ENCODE measurements at places on chromosomes 16 and 17. TPM values are rescaled to one million over a fixed set of nuclear protein-coding genes. Genes with fewer than 3 reads are reported as not detected.

Gene STUB1
- 152 TPM for total RNA-seq

Gene CCL1
- total RNA-seq = not detected

Gene KRTAP1-1
- not detected for total RNA-seq

Gene CHST4
- total RNA-seq = not detected

Gene CEP95
- total RNA-seq = 32.4 TPM

Gene PRAC2
- total RNA-seq = 44.1 TPM

Gene CSH1
- total RNA-seq = not detected

- no peak overlapping the region for H3K27ac ChIP-seq
- no peaks in the 10 kb centered on the region for H3K4me1 ChIP-seq
- H3K27me3 ChIP-seq = no peaks in the 10 kb centered on the region
- peak; percentile 17 for DNase-seq
- no peak overlapping the region for H3K4me3 ChIP-seq
These were observed 4.1 kb upstream of the LCAT start for GRCh38 chr16:67948015-67948414.

GRCh38 chr17:9044772-9045463 lies 23.6 kb downstream of the NTN1 start:
- no peaks in the 10 kb centered on the region for H3K4me1 ChIP-seq
- peaks cover 15% of the 10 kb centered on the region for H3K27me3 ChIP-seq
- DNase-seq = peak; percentile 8
- no peak overlapping the region for H3K4me3 ChIP-seq
- H3K36me3 ChIP-seq = no peaks in the 10 kb centered on the region

DNA sequence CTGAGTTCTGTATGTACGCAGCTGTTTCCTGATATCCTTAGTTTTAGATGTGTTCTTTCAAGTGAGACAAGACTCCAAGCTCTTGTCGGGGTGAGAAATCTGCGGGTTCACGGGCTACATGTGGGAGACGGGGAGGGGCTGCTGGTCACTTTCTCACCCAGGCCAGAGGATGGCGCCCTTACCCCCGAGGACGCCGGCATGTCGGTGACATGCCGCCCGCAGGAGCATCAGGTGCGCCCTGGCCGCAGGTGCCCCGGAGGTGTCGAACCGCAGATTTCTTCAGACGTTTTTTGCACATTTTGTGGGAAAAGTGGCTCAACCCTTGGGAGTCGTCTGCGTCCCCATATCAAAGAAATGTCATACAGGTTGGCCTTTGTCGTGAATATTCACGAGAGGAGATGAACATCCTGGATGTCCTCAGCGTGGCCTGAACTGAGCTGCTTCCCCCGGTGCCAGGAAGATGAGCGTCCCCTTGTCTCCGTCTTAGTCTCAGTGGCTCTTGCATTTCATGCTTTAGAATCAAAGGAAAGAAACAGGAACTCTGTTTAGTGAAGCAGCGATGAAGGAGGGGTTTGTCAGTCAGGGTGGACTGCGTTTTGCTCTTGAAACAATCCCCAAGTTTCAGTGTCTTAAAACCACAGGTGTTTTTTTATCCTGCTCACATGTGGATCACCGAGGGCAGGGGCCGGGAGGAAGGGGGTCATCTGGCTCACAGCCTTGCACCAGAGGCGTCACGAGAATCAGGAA lies 75.4 kb upstream of the ZNF750 start:
- H3K27ac ChIP-seq = no peak overlapping the region
- no peak overlapping the region for H3K4me3 ChIP-seq
- H3K4me1 ChIP-seq = no peaks in the 10 kb centered on the region
- no peaks in the 10 kb centered on the region for H3K27me3 ChIP-seq
- H3K36me3 ChIP-seq = 0 out of 2 replicates have a peak, but pooled peaks cover 4% of the 10 kb centered on the region
- DNase-seq = no peak

DNA sequence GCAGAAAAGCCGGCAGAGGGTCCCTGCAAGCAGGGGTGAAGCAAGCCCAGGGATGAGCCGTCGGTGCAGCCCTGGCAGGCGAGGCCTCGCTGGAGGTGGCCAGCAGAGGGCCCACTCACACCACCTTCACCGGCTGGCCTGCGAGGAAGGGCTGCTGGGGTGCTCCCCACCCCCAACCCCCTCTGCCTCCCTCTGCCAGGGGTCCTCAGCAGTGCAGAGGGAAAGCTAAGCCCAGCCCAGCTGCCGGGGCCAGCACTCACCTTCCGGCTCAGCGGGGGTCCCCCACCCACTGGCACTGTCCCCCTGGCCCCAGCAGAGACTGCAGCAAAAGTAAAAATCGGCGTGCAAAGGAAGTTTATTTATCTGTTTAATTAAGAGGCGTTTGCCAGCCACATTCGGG lies 113.4 kb downstream of the ENGASE start:
- DNase-seq = peak; percentile 42
- peaks cover 99% of the 10 kb centered on the region for H3K27me3 ChIP-seq
- no peaks in the 10 kb centered on the region for H3K4me1 ChIP-seq
- no peak overlapping the region for H3K27ac ChIP-seq
- H3K4me3 ChIP-seq = no peak overlapping the region
- H3K36me3 ChIP-seq = no peaks in the 10 kb centered on the region

- H3K27me3 ChIP-seq = no peaks in the 10 kb centered on the region
- H3K4me3 ChIP-seq = no peak overlapping the region
- no peak overlapping the region for H3K27ac ChIP-seq
- no peak for DNase-seq
- H3K4me1 ChIP-seq = no peaks in the 10 kb centered on the region
These were observed 73.2 kb upstream of the AKTIP start for GRCh38 chr16:53576210-53576609.

DNA sequence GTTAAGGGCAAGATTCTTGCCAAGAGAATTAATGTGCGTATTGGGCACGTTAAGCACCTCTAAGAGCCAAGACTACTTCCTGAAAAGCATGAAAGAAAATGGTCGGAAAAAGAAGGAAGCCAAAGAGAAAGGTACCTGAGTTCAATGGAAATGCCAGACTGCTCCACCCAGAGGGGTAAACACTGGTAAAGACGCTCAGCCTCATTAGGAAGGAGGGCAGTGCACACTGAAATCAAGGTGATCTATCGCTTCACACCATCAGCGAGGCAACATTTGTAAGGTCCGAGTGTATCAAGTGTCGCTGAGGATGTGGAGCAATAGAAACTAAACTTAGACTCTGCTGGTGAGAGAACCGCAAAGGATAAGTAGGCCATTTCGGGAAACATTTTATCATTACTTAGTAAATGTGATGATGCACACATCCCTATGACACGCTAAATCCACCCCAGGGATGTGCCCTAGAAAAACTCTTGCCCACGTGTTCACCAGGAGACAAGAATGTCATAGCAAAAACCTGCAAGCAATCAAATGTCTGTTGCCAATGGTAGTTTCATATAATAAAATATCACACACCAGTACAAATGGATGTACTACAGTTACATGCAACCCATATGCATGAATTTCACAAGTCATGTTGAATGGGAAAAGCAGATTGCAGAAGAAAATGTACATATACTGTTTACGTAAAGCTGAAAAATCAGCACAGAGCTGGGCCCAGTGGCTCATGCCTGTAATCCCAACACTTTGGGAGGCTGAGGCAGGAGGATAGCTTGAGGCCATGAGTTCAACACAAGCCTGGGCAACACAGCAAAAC lies 23.6 kb downstream of the CNTROB start:
- no peaks in the 10 kb centered on the region for H3K36me3 ChIP-seq
- DNase-seq = no peak
- H3K4me3 ChIP-seq = no peak overlapping the region
- no peaks in the 10 kb centered on the region for H3K27me3 ChIP-seq

DNA sequence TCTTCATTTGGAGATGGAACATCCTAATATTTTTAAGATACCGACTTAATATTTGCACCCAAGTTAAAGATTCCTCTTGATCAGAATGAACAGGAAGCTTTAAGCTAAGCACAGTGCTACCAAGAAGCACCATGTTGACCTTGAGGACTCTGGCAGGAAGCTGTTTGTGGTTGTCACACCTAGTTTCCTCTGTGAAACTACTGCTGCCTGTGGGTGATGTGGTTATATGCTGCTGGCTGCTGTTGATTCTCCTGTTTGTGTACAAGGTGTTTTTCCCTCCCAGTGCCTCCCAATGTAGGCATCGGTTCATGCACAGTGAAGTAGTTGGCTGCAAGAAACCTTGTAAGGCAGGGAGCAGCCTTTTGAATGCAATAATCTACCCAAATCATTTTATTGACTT lies 23.4 kb downstream of the RBL2 start:
- no peak overlapping the region for H3K27ac ChIP-seq
- no peak overlapping the region for H3K4me3 ChIP-seq
- no peaks in the 10 kb centered on the region for H3K4me1 ChIP-seq
- no peak for DNase-seq
- H3K36me3 ChIP-seq = no peaks in the 10 kb centered on the region
- H3K27me3 ChIP-seq = no peaks in the 10 kb centered on the region
